Natural killer cell treated with Interleukin-12 subunit alpha and Interleukin-12 subunit beta and Interleukin-15 and Interleukin-18, amount 100 ng/mL, for 72 hours (primary cell): ENCODE measurements at places on chromosomes 4 and X.

DNA sequence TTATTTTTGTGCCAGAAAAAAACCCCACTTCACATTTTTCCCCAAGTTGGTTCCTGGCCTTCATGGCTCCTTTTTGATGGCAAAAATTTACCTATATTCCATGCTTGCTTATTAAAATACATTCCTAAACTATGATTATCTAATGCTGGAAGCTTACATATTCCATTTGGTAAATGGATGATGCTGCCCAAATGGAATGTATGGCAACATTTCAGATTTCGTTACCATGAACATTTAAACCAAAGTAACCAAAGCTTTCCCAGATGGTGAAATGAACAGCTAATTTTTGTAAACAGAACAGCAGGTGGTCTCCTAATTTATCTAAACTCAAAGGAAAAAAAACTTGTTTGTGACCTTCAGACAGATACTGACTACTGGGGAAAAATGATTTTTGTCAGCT, 110.8 kb upstream of the TEX13A start:
- DNase-seq, result no peak

DNA sequence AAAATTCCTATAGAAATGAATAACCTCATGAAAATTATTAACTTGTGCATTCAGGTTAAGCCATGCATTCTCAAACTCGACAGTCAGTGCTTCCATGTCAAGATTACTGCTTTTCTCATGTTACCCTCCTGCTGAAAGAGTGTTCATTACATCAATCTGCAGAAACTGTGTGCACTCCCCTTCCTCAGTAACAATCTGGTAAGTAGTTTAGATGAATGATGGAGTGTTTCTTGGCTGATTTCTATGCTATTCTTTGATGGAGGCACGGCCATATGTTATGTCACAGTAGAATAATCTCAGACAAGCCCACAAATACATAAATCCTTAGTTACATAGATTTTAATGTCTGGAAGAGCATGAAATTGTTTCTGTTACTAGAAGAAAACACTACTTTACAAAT, 193.3 kb upstream of the FAM47A start:
- no peak for DNase-seq

DNA sequence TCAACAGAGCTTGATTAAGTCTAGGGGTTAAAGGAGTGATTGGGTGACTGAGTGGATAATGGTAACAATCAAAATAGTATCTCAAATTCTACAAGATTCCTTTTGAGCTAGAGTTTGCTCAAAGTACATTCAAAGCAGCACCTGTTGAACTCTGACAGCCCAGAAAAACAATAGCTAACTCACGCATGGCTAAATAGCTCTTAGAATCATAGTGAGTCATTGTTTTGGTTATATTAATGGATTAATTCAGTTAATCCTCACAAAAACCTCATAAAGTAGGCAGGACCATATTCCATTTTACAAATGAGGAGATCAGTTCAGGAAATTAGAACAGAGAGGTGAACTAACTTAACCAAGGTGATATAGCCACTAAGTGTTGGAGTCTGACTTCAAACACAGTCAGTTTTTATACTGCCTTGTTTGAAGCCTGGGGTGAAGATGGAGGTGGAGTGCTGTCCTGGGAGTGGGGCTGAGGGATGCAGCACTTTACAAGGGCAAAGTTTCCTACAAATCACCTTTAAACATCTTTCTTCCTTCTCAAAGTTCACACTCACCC, 35.9 kb upstream of the PPM1K start:
- no peak for DNase-seq

GRCh38 chr4:31146366-31146765, 426.2 kb downstream of the PCDH7 start:
- DNase-seq, result no peak

DNA sequence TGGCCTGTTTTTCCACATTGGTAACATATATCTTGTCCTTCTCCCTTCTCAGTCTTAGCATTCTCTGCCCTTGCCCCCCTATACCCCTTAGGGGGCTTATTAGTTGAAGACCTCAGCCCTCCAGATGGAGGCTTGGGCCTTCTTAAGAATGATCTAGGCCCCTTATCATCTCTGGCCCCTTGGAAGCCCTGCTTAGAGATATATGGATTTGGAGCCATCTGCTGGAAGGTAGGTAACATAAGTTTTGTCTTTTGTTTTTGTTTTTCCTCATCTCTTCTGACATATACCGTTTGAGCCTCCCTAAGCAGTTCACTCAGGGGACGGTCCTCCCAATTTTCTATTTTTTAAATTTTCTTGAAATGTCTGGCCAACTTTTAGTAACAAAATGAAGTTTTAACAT, 48.3 kb upstream of the NAP1L2 start:
- no peak for DNase-seq

GRCh38 chr4:113960684-113961321, 18.6 kb downstream of the ARSJ start:
- no peak for DNase-seq

DNA sequence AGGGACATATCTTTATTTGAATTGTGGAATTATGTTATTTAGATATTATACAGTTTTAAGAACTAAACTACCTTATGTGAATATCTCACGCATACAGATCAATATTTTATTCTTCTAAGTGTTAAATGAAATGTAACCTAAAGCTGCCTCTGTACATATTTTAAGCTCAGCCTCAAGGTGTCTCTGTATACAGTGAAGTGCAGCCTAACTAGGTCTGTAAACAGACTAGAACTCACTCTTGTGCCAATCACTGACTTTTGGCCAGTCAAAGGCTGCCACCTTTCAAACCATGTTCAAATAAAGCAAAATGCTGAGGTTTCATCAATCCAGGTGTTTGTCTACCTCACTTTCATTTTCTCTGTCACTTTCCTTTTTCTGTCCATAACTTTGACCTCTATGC, 1074.5 kb upstream of the PRKX start:
- DNase-seq, result no peak

- no peak for DNase-seq
Measured at GRCh38 chr4:165971933-165972332, 98.9 kb downstream of the TLL1 start.

DNA sequence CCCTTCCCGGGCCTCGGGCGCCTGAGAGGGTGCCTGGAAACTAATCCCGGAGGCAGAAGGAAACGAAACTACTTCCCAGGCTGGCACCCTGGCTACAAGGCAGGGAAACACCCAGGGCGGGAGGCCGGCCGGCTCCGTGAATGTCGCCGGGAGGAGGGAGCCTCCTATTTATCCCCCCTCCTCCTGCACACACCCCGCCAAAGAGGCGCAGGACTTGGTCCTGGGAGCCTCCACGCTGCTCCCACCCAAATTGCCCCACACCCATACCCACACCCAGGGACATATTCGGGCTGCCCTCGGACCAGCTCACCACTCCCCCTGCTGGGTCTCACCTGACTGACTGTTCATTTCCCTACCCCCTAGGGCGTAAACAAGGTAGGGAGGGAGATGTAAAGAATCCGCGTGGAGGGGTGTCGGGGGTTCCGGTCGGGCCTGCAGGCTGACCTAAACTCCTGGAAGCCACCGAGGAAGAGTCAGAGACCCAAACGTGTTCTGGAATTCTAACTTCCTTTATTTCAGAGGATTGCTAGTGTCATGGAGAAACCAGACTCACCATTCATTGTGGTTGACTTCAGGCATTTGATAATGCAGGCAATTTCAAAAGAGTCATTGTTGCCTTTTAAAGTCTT, at the start of gene BTC:
Gene BTC, minus strand, starts transcription at position 142 of the 629 bp plus-strand sequence. CDS start 198 bp downstream, outside the sequence.
- DNase-seq, result no peak

GRCh38 chr4:26434030-26434639, 56.1 kb downstream of the CCKAR start:
- no peak for DNase-seq

- DNase-seq, result no peak
Measured at GRCh38 chr4:116244771-116245170, 840.6 kb downstream of the TRAM1L1 start.

DNA sequence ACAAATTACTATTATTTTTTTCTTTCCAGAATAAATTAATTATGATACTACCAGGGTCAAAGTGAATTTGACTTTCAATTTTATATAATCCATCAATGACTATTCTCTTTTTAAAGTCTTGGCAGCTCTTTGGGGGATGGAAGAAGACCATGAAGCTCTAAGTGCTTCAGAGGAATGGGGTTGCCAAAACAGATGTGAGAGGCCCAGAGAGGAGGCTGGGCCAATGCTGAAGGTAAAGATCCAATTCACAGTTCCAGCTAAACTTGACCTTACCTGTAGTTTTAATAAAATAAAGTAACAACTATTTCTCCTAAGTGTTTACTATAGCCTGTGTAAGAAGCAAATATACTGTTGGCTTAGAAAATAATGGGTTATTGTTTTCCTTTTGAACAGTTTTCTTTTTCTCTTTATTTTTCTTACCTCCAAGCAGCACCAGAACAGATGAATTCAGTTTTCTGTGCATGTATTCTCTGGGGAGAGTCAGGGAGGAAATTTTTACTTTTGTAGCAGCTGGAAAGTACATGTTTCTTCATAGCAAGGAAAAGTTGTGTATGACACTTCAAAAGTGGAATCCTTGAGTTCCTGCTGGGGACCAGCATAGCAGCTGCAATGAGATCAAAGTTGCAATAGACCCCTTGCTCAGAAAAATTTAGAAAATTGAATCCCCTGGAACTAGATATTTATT, 104.9 kb downstream of the CEP44 start:
- DNase-seq, result no peak

- DNase-seq, result no peak
Measured at GRCh38 chr4:47466056-47466785, 2.7 kb upstream of the COMMD8 start.

- DNase-seq, result no peak
Measured at GRCh38 chr4:107714256-107714655, 5.8 kb downstream of the PAPSS1 start.

- no peak for DNase-seq
Measured at GRCh38 chr4:173345648-173346047, 11.5 kb upstream of the HMGB2 start.

DNA sequence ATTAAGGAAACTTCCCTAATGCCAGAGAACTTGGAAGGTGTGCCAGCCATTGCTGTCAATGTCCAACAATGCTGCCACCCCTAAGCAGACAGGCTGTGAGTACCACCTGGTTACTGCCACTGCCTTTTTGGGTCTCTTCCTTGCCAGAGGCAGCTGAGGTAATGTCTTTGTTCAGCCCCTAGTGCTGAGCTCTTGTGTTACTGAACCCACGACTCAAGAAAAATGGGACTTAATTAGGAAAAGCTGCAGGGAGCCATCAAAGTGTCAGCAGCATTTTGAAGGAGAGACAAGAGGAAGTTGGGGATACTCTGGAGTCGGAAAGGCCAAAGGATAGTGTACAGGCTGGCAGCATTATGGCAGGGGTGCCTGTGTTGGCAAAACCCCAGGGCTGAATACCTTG, 283.7 kb downstream of the AFF2 start:
- no peak for DNase-seq

DNA sequence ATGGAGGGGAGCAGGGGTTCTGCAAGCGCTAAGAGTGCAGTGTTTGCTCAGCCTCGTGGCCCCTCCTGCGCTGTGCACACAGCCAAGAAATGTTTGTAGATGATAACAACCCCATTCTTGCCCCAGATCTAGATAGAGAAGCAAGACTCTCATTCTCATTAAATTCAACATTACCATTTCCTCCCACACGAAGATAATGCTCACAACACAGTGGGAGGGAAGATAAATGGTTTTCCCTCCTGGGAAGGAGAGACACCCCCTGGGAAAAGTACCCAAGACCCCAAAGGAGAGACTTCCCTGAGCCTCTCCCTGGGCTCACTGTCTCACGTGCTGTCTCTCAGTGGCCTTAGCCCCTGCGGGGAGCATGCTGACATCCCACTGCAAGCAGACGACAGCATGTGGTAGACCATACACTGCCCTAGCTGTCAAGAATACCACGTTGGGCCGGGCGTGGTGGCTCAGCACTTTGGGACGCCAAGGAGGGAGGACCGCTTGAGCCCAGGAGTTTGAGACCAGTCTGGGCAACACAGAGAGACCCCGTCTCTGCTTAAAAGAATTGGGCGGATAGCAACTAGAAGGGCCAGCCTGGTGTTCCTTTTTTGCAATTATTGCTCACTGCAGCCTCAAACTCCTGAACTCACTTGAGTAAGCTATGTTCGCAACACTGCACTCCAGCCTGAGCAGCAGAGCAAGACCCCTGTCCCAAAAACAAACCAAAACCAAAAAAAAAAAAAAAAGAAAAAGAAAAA, 34.9 kb upstream of the IQSEC2 start:
- DNase-seq, result peak; percentile 28

DNA sequence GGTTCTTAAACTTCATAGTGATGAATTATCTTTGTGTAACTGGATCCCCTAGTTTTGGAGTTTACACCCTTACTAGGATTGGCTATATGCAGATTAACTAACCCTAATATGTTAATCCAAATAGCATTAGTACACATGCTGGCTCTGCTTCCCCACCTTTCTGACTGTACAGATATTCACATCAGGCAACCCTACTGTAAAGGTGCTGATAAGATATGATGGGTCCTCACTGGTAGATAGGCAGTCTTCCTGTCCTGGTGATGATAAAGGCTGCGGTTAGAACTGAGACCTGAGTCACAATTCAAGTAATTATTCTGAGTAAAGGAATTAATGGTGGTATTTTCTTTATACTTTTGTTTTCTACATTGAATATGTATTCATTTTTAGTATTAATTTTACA, 118.6 kb downstream of the COL4A5 start:
- no peak for DNase-seq

- DNase-seq, result no peak
Measured at GRCh38 chrX:49675075-49675719, 20.6 kb downstream of the PAGE1 start.

GRCh38 chrX:10648614-10649013, 28.2 kb upstream of the MID1 start:
- DNase-seq, result no peak

- DNase-seq, result no peak
Measured at GRCh38 chrX:13198056-13198761, 121.6 kb downstream of the ATXN3L start.

GRCh38 chrX:46904626-46905025, 7.6 kb upstream of the JADE3 start:
- no peak for DNase-seq

GRCh38 chrX:108396188-108396891, 41.9 kb downstream of the COL4A6 start:
- no peak for DNase-seq

- DNase-seq, result no peak
Measured at GRCh38 chr4:183468210-183469095, 24.0 kb downstream of the CDKN2AIP start.

DNA sequence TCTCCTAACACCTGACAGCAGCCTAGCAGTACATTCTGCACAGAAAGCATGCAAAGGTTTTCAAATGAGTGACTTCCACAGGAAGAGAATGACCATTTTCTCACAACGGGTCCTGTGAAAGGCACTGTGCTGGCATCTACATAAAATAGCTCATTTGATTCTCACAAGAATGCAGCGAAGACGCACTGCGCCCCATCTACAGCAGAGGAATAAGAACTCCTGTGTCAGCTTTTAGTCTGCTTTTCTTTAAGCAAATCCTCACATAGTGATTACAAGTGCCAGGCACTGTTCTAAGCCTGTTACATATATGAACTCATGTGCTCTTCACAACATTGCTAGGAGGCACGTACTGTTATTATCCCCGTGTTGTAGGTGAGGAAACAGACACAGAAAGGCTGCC, 62.5 kb downstream of the AFAP1 start:
- DNase-seq, result no peak

GRCh38 chr4:119523399-119523798, 105.2 kb downstream of the PDE5A start:
- no peak for DNase-seq

GRCh38 chr4:125070861-125071260, 243.9 kb upstream of the FAT4 start:
- DNase-seq, result no peak

GRCh38 chrX:24741330-24741729, 47.6 kb downstream of the POLA1 start:
- no peak for DNase-seq

- no peak for DNase-seq
Measured at GRCh38 chr4:18022572-18023050, 1.1 kb upstream of the LCORL start.

- no peak for DNase-seq
Measured at GRCh38 chr4:60344908-60345307, 855.2 kb upstream of the ADGRL3 start.
